Ovary (tissue), 10 donors: ENCODE measurements at places on chromosomes 7 and 10. TPM values are rescaled to one million over a fixed set of nuclear protein-coding genes. Genes with fewer than 3 reads are reported as not detected.

The ZNF438 gene
- total RNA-seq: 6.6 TPM

DNA sequence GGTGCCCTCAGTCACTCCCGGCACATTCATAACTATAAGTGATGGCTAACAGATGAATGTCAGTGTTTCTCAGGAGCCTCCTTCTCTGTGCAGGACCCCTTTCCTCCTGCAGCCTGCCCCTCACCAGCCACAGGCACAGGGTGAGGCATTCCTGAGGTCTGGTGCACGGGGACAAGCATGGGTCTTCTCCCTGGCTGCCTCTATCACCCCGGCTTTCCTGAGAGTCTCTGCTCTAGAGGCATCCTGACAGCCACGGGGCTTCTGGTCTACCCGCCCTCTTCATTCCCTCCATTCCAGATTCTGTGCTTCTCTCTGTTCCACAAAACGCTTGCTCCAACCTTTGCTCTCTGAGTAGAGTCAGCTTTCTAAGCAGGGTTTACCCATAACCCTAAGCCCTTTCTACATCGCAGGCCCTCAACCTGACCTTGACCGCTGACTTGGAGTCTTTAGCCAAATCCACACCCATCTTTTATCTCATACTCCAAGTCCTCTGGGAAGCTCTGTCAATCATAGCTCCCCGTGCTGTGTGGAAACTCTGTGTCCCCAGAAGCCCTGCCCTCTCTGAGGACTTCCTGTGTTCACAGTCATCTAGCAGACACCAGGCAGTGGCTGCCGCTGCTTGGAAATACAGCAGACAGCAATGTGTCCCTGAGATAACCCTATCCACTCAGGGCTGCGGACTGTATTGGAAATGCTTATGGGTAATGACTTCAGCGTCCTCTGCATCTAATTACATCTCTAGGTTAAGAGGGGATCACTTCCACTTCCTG is 159.0 kb downstream of the SFMBT2 start:
- DNase-seq: no peak
- no peaks in the 10 kb centered on the region for H3K36me3 ChIP-seq
- H3K27me3 ChIP-seq: no peaks in the 10 kb centered on the region
- no peak overlapping the region for H3K27ac ChIP-seq
- no peaks in the 10 kb centered on the region for H3K4me1 ChIP-seq
- no peak overlapping the region for H3K4me3 ChIP-seq

GRCh38 chr7:51456431-51457060 is 139.9 kb upstream of the COBL start:
- no peak overlapping the region for H3K27ac ChIP-seq
- no peak for DNase-seq
- H3K4me1 ChIP-seq: peaks cover 7% of the 10 kb centered on the region
- H3K27me3 ChIP-seq: no peaks in the 10 kb centered on the region
- no peaks in the 10 kb centered on the region for H3K36me3 ChIP-seq
- H3K4me3 ChIP-seq: no peak overlapping the region

The SCART1 gene
- 3.9 TPM for total RNA-seq

DNA sequence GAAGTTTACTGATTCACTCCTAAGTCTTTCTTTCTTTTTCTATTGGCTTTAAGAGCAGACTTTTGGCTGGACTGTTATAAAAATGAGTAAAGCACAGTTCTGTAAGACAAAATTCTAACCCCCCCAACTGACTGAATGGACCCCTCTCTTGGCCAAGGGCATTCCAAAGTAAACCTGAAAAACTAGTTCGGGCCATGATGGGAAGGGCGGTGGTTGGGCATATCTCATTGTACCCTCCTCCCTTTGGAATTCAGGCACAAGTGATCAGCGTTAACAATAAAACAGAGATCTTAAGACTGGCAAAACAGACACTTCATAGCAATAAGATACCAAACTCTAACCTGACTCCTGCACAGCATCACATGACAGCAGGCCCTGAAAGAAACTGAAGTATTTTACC is 6.1 kb upstream of the KIF20B start:
- H3K27me3 ChIP-seq: no peaks in the 10 kb centered on the region
- no peak overlapping the region for H3K27ac ChIP-seq
- no peaks in the 10 kb centered on the region for H3K4me1 ChIP-seq
- H3K36me3 ChIP-seq: no peaks in the 10 kb centered on the region
- no peak for DNase-seq

DNA sequence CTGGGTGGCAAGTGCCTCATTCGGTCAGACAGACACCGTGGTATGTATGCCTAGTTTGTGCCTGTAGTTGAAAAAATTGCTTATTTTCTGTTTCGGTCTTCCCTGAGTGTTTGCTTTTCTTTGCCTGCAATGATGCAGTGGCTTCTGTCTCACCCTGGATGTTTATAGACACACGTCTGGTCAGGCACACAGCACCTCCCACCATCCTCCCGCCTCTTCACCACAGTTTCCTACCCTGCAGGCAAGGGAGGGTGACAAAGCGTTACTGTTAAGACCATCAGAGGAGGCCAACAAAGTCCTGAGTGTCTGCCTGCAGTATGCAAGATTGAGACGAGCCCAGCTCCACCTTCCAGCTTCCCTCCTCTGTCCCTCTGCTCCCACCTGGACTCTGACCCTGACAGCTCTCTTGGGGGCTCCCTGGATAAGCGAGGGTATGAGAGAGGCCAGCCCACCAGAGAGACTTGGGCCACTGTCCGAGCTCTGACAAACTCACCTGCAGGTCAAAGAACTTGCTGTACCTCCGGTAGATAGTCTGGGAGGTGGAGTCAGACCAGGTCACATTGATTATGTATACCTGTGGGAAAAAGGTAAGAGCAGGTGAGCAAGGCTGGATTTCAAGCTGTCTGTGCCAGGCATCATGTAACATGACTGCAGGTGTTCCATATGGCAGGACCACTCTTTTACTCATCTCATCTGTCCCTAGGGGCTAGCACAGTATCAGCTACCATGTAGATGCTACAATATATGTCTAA is 54.4 kb downstream of the SH3PXD2A start:
- H3K4me1 ChIP-seq: no peaks in the 10 kb centered on the region
- no peak overlapping the region for H3K4me3 ChIP-seq
- DNase-seq: no peak
- H3K36me3 ChIP-seq: no peaks in the 10 kb centered on the region

DNA sequence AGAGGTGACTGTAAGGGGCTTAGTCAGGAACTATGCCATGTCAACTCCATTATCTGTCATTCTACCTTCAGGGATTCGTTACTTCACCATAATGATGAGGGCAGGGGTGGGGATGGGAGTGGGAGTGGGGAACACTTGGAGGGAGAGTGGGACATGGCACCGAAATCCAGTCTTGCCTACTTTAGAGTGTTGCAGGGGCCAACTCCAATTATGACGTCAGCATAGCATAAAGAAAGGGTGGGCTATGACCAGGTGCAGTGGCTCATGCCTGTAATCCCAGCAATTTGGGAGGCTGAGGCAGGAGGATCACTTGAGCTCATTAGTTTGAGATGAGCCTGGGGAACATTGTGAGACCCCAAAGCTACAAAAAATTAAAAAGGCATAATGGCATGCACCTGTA is 512.2 kb downstream of the GATA3 start:
- DNase-seq: no peak
- H3K4me3 ChIP-seq: no peak overlapping the region
- H3K27ac ChIP-seq: no peak overlapping the region
- H3K27me3 ChIP-seq: no peaks in the 10 kb centered on the region
- H3K4me1 ChIP-seq: no peaks in the 10 kb centered on the region

GRCh38 chr7:64098-64915 is 128.1 kb upstream of the FAM20C start:
- peak; percentile 68 for DNase-seq
- H3K4me3 ChIP-seq: no peak overlapping the region
- no peaks in the 10 kb centered on the region for H3K36me3 ChIP-seq
- H3K27ac ChIP-seq: no peak overlapping the region
- H3K27me3 ChIP-seq: no peaks in the 10 kb centered on the region
- H3K4me1 ChIP-seq: no peaks in the 10 kb centered on the region

DNA sequence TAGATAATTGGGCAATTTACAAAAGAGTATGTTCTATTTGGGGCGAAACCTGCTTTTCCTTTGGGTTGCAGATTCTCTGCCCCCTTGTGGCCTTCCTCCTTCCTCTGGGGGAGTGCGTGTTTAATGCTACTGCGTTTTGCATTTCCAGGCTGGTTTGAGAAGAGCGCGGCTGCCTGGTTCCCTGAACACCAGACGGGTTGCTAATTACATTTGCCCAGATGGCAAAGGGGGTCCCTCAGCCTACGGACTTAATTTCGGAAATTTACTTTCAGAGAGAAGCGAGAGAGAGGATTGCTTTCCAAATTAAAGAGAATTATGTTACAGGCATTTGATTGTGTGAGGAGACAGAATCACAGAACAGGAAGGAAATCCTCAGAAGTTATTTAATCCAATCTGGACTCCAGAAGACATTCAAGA is 91.9 kb upstream of the JAZF1 start:
- H3K27me3 ChIP-seq: no peaks in the 10 kb centered on the region
- no peak overlapping the region for H3K27ac ChIP-seq
- H3K4me1 ChIP-seq: no peaks in the 10 kb centered on the region

The NEBL gene
- 2.9 TPM for total RNA-seq
